Left renal cortex interstitium (tissue), 4 donors: ENCODE measurements at places on chromosomes 12 and 14.

- DNase-seq, result no peak
Measured at GRCh38 chr12:24997970-24998582, 49.2 kb upstream of the BCAT1 start.

GRCh38 chr12:31715283-31715825 lies 13.5 kb downstream of the AMN1 start:
- no peak for DNase-seq

DNA sequence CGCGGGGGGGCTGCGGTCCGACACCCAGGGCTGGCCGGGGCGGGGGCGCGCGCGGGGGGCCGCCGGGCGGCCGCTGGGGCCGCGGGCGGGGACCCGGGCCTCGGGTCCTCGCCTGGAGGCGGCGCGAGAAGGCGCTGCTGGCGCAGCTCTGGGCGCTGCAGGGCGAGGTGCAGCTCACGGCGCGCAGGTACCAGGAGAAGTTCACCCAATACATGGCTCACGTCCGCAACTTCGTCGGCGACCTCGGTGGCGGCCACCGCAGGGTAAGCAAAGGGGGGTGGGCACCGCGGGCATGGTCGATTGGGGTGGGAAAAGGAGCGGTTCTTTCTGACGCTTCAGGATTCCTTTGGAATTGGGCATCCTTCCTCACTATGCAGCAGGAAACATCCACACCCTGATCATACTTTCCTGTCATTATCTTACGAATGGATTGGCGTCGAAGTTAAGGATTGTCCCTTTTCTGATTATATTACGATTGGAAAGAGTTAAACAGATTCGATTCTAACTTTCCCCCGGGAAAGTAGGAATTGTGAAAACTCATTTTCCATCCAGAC lies 798 bp downstream of the PDZRN4 start:
- no peak for DNase-seq

DNA sequence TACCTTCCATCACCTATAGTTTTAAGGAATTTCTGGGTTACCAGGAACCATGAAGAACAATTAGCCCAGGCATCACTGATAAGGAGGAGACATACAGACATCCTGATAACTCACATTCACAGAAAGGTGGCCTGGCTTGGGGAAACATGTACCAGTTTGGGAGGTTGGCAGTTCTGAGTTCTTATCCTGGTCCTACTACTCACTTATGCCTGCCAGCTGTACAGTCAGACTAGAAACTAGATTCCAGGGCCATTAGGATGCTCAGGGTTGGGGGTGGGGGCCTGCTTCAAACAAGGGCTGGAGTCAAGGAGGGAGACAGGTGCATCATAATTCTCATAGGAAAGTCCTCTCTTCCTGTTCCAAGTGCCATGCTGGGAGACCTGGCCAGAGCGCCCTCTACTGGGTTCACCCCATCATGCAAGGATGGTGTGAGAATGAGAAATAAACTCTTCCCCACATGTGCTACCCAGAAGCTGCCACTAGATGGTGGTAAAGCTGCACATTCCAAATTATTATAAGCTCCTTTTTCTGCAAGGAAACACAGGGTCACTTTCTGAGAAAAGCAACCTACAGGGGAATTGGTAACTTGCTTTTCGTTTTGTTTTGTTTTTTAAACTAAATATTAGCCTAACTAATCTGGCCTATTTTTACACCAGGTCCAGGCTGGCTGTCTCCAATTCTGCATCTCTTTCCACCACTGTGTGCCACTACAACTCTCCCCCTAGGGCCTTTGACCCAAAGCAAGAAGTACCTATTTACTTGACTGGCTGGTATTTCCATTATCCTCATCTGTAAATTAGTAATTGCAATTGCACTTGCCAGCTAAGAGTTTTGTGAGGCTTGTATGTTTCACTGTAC lies 14.5 kb downstream of the OAS2 start:
- no peak for DNase-seq

GRCh38 chr14:92974541-92975345 lies 51.8 kb downstream of the CHGA start:
- DNase-seq, result no peak

DNA sequence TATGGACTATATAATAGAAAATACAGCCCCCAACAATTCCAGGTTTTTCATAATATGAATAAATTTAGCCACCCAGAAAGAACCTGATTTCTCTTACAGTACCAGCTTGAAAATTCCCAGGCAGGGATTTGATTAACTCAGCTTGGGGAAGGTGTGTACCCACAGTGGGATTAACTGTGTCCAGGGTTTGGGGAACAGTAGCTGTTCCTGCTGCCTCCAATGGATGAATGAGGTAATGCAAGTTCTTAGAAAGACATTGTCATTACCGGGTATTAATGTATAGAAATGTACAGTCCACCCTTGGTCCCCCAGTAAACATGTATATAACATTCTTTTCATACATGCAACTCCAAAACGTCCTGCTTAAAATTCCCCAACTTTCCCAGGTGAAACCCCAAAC lies 115.6 kb downstream of the LRIG3 start:
- no peak for DNase-seq

DNA sequence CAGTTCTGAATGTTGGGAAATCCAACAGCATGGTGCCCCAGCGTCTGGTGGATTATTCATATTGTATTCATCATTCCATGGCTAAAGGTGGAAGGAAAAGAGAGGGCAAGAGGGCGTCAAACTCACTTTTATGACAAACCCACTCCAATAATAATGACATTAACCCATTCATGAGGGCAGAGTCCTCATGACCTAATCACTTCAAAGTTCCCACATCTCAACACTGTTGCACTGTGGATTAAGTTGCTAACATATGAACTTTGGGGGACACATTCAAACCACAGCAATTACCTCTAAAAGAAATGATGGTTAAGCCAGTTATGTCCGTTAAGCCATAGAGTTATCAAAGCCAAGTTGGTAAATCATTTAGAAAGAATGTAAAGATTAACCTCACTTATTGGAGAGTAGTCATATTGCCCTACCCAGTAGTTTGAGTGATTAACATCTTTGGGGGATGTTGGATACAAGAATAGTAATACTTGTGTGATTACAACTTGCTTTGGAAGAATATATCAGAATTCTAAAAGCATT lies 212.4 kb upstream of the FLRT2 start:
- no peak for DNase-seq

DNA sequence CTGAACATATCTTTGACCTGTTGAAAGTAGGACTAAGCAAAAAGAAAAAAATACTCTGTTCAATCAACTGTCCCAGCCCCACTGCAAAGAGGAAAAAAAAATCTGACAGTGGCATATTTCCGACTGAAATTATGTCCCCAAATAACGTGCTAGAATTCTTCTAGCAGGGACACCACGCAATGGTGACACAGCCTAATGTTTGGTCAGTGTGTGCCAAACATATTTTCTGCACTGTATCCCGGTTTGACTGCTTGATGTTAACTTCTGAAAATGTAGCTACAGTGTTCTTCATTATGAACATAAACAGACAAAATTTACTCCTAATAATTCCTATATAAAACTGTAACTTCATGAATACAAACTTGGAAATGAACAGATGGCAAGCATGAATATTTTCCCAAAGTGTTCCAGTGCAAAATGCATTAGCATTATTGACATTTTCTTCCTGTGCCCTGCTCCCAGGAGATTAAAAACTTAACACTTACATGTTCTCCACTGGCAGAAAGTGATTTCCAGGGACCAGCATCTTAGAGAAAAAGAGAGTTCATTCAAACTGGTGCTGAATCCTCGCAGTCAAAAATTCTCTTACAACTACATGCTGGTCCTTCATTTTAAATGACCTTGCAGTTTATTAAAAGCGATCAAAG lies 72.4 kb upstream of the SYT1 start:
- no peak for DNase-seq
